ENCODE measurements at places on chromosomes 16 and 17.

GRCh38 chr16:8887952-8888560, 5.9 kb downstream of the LITAFD start:
- no peak for DNase-seq

GRCh38 chr17:29180034-29180787, at the start of gene MYO18A:
Gene MYO18A (minus strand): TSS chr17:29180398. CDS start chr17:29166940, 13,458 bp downstream.
- peak; percentile 83 for DNase-seq

GRCh38 chr17:58052945-58053715, 30.1 kb upstream of the DYNLL2 start:
- DNase-seq: no peak

- no peak for DNase-seq
Measured at GRCh38 chr17:47230864-47231263, 21.7 kb downstream of the MYL4 start.

- no peak for DNase-seq
Measured at GRCh38 chr16:81810361-81810760, 31.3 kb downstream of the PLCG2 start.

GRCh38 chr17:74520790-74521480, 10.3 kb downstream of the CD300LB start:
- peak; percentile 17 for DNase-seq

DNA sequence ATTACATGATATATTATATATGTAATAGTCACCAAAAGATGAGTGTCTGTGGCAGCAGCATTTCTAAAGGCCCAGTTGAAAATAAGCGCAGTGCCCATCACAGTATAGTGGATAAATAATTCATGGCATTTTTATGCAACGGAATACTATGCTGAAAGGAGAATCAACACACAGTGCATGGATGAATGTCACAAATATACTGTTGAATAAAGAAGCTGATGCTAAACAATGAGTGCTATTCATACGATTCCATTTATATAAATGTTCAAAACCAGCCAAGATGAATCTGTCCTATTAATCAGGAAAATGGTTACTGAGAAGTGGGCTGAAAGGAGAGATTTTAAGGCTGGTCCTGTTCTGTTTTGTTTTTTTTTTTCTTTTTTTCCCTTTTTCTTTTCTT, 61.6 kb downstream of the HSD17B2 start:
- no peak for DNase-seq

Data from colonic mucosa (tissue), 4 donors.